Esophagus (tissue), 2 donors: ENCODE measurements at places on chromosomes 7 and 10. TPM values are rescaled to one million over a fixed set of nuclear protein-coding genes. Genes with fewer than 3 reads are reported as not detected.

FAM25C gene
- polyA plus RNA-seq: not detected

ANK3 gene
- 6.9 TPM for polyA plus RNA-seq

FFAR4 gene
- polyA plus RNA-seq: 0.15 TPM

PLAC9 gene
- polyA plus RNA-seq: 5.8 TPM

C10orf67 gene
- 0.04 TPM for polyA plus RNA-seq

EBLN1 gene
- not detected for polyA plus RNA-seq

CTBP2 gene
- polyA plus RNA-seq: 33.3 TPM

VSTM4 gene
- 1.2 TPM for polyA plus RNA-seq

NXPH1 gene
- polyA plus RNA-seq: 0.02 TPM

TMEM196 gene
- not detected for polyA plus RNA-seq

DPP6 gene
- 0.24 TPM for polyA plus RNA-seq

CCDC126 gene
- 5.3 TPM for polyA plus RNA-seq

CYP2C19 gene
- polyA plus RNA-seq: 3.0 TPM

CCDC172 gene
- not detected for polyA plus RNA-seq

SSC4D gene
- 0.88 TPM for polyA plus RNA-seq

OR9A2 gene
- not detected for polyA plus RNA-seq

MBLAC1 gene
- 3.7 TPM for polyA plus RNA-seq

CUZD1 gene
- polyA plus RNA-seq: 1.3 TPM

CREB5 gene
- polyA plus RNA-seq: 1.2 TPM

CCSER2 gene
- polyA plus RNA-seq: 10.0 TPM

SAP25 gene
- polyA plus RNA-seq: 1.5 TPM

ZNF107 gene
- polyA plus RNA-seq: 2.5 TPM

SFTPA1 gene
- 0.57 TPM for polyA plus RNA-seq

POU6F2 gene
- 0.08 TPM for polyA plus RNA-seq

TMEM26 gene
- 0.08 TPM for polyA plus RNA-seq

CHRM2 gene
- 0.04 TPM for polyA plus RNA-seq

IQUB gene
- polyA plus RNA-seq: 0.05 TPM

PLXDC2 gene
- 11.9 TPM for polyA plus RNA-seq

CALN1 gene
- 0.01 TPM for polyA plus RNA-seq

TLL2 gene
- 0.08 TPM for polyA plus RNA-seq
